A172 (cell line): ENCODE measurements at places on chromosomes 3 and 15. TPM values are rescaled to one million over a fixed set of nuclear protein-coding genes. Genes with fewer than 3 reads are reported as not detected.

The AHSG gene
- total RNA-seq = not detected in 2 replicates

The CDHR4 gene
- total RNA-seq = not detected in 2 replicates

The ISLR gene
- total RNA-seq = 0.41 and 0.53 TPM in 2 replicates

The ACAD9 gene
- 67.2 and 73.8 TPM in 2 replicates for total RNA-seq

The FAM107A gene
- not detected in 2 replicates for total RNA-seq

The SAMMSON gene
- total RNA-seq = 0.12 and 0.84 TPM in 2 replicates

DNA sequence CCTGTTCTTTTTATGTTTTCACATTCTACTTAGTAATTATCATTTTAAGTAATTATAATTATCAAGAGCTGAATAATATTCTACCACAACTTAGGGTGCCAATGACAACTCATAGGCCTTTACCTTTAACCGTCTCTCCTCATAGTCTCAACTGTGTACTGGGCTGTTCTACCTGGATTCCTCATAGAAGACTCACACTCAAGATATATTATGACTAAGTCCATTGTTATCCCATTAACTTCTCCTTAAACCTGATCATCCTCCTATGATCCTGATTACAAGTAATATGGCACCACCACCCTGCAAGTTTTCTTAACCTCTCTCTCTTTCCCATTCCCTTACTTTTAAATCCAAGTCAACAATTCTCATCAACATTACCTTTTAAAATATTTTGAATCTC, 285.9 kb upstream of the VEPH1 start:
- DNase-seq = peak; percentile 37

DNA sequence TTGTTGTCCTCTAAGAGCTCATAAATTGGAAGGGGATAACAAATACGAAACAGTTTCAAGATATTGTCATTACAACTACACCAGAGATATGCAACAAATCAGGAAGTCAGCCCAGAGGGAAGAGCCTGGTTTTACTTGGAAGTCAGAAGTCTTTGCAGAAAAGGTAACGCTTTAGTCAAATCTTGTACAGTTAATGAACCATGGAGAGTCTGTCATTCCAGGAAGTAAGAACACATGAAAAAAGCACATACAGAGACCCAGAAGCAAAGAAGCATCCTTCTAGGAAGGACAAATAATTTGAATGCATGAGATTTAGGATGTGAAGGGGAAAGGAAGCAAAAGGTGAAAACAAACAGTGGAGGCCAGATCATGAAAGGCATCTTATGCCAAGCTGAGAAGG, 19.6 kb downstream of the DYNC1LI1 start:
- no peak for DNase-seq

- no peak for DNase-seq
Observed at GRCh38 chr3:39385456-39386090, 2.4 kb downstream of the SLC25A38 start.

GRCh38 chr3:128488991-128489673, 3.9 kb downstream of the GATA2 start:
- no peak for DNase-seq

- DNase-seq = no peak
Observed at GRCh38 chr3:175046601-175047000, 187.5 kb downstream of the NAALADL2 start.

- DNase-seq = peak; percentile 44
Observed at GRCh38 chr3:114290911-114291901, 2.6 kb upstream of the TIGIT start.

DNA sequence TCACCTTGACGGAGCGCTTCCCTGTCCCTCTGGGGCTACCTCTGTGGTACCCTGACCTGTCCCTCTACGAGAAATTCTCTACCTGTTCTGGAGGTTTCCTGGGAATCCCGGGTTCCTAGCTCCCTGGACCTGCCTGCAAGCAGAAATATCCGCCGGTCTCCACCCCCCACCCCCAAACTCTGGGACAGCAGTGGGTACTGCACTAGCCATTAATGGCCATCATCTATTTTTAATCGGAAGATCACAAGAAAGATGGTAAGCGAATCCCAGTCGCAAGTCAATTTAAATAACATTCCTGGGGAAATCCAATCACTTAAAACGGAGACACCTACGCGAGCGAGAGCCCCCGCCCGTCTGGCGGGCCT, 429 bp upstream of the C3orf80 start:
- DNase-seq = no peak

GRCh38 chr15:78570710-78571109, 5.4 kb downstream of the CHRNA5 start:
- DNase-seq = no peak

DNA sequence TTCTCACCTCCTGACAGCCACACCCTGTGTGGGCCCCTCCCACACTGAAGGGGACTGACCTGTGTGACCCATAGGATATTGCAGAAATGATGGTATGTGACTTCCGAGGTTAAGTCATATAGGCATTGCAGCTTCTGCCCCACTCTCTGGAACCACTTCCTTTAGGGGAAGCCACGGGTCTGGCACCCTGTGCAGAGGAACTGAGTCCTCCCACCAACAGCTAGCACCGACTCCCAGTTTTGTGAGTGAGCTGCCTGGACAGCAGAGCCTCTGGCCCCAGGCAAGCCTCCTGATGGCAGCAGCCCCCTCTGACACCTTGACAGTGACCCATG, 24.6 kb upstream of the SLC6A6 start:
- no peak for DNase-seq

- DNase-seq = peak; percentile 85
Observed at GRCh38 chr3:112671930-112672715, 31.2 kb upstream of the CCDC80 start.

DNA sequence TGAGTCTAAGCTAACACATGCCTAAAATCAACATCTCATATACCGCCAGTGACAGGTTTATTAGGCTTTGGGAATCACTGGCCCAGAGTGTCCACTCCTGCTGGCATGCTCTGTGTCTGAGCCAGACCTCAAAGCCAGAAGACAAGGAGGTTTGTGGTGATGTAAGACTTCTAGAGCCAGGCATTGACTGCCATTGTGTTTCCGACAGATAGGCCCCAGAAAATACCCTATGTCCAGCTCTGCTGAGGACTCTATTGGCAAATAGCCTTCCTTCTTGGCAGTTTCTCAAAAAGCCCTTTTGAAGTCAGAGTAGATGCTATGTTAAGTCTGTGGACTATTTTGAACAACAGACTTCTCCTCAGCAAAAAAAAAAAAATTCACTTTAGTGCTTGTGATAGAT, 181.9 kb upstream of the UBE2E1 start:
- DNase-seq = no peak

DNA sequence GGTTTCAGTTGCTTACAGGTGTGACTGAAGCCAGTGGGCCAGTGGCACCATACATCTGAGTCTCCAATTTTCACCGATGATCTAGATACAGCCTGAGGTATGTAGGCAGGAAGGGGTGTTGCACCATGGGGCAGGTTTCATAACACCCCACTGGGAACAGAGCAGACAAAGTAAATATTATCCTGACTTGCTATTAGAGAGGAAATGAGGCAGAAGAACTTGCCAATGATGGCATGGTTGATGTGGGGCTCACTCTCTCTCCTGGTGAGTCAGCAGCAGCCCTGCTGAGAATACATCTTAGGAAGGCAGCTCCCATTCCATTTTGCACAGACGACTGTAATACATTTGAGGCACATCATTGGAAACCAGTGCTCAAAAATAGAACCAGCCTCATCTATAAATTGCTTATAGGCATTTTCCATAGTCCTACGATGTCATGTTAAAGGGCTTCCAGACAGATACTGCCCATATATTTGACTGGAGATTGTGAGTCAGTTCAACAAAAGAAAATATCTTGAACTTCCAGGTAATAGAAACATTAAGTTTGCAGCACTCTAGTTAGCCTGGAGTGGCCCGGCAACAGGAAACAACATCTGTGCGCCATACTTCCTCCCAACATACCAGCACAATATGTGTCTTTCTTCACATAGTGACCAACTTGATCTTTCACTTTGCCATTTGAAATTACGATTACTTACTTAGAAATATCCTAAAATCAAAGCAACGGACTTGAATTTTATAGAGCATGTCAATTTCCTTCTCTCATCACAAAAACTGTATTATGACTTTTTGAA, 175.5 kb downstream of the NECTIN3 start:
- DNase-seq = peak; percentile 77

GRCh38 chr3:69145688-69146087, 23.3 kb upstream of the LMOD3 start:
- DNase-seq = no peak

GRCh38 chr3:17090280-17090983, 205.7 kb downstream of the PLCL2 start:
- DNase-seq = no peak

DNA sequence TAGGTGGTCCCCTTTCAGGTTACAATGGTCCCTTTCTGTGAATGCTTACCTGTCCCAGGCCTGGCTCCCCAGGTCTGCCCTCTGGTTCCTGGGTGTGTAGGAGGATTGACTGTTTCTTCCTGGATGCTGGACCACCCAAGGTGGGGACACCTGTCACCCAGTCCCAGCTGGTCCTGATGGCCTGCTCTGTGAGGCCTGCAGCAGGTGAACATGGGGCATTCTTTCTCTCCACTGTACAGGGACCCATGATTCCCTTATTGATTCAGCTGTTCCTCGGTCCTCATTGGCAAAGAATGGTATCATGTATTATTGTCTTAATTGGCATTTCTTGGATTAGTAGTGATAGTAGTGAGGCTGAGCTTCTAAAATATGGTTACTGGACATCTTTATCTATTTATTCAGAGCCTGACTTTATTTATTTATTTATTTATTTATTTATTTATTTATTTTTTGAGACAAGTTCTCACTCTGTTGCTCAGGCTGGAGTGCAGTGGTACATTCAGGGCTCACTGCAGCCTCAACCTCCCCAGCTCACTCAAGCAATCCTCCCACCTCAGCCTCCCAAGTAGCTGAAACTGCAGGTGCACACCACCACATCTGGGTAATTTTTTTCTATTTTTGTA, 8.8 kb upstream of the DNAJA4 start:
- DNase-seq = no peak

DNA sequence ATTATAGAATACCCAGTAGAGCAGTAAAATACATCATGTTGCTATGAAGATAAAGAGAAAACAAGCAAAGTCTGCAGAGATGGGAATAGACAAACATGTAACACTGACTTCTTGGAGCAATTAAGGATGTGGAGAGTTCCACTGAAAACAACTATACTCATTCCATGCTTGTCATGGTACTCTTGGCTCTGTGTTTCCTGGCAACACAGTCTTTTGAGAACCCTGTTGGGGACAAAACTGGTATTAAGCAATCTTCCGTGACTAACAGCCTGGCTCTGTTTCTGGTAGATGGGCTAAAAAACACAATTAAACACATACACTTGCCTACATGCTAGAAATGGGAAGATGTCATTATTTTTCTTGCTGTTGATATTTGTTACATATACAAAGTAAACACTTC, 1212.3 kb upstream of the GBE1 start:
- DNase-seq = no peak

- no peak for DNase-seq
Observed at GRCh38 chr3:159821736-159822135, 166.9 kb upstream of the IL12A start.

- DNase-seq = peak; percentile 97
Observed at GRCh38 chr3:116005404-116005803, 382.1 kb downstream of the GAP43 start.

DNA sequence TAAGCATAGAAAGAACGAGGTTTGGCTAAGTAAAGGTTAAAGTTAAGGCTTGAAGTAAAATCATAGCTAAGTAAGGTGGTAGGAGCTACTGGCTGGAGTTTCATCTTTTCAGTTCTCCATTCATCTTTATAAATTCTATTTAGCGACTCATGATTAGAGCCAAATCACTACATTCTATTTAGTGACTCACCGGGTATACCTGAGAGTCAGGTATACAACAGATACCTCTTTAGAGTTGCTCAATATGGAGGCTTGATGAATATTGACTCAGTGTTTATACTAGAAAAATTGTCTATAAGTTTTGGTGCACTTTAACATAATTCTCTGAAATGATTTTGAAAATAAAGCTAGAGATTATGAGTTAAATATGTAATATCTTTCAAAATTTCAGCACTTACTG, 328.8 kb upstream of the GRM7 start:
- no peak for DNase-seq

DNA sequence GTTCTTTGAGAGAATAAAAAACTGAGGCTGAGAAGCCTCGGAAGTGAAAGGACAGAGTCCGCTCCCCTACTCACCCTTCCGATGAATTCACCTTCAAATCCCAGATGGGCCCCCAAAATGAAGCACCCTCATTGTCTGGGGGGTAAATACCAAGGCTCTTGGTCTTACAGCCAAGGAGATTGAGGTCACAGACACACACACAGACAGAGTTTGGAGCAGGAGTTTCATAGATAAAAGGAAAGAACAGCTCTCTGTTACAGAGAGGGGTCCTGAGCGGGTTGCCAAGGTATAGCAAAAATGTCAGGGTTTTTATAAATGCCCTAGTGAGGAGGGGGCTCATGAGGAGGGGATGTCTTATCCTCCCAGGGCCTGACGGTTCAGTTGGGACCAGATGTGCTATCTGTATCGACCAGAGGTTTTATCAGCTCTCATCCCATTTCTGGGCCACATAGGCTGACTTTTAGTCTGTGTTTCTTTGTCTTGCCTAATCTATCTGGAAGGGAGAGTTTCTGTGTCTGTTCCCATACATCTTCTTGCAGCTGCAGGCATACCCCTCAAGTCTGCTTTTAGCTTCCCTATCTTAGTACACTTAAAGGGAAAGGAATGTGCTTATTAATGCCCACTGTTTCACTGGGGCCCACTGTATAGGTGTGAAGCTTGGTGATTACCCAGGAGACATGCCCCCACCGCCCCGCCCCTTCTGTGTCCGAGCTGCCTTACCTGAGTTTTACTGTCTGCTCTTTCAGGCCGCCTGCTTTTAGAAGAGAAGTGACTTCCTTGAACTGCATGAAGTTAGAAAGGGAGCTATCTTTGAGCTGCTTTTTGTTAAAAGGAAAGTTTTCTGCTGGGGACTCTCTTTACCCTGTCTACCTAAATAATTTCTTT, 66.8 kb upstream of the ATP11B start:
- DNase-seq = no peak

GRCh38 chr3:105876780-105877327, 8.0 kb upstream of the CBLB start:
- no peak for DNase-seq

GRCh38 chr15:51266656-51267050, 71.7 kb downstream of the CYP19A1 start:
- DNase-seq = no peak

- no peak for DNase-seq
Observed at GRCh38 chr3:47385796-47386195, 5.0 kb downstream of the PTPN23 start.

DNA sequence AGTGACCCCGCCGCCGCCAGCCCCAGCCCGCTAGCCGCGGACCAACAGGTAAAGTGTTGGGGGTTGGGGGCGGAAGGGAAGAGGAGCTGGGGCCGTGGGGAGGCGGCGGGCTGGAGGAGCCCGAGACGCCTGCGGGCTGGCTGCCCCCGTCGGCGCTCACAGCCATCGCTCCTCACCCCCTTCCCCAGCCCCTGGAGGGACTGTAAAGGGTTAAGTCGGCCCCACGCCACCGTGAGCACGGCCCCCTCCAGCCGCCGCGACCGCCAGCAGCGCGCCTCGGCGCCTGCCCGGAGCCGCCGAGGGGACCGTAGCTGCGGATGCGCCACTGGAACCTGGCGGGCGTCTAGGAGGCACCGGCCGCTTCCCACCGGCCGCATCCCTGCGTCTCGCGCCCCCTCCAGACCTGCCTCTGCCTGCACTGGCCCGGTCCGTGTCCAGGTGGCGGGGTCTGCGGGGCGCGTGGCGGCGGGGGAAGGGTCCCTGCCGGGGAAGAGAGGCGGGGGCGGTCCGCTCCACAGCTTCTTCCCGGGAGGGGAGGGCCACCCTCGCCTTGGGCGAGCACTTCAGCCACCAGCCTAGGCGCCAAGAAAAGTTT, 522 bp downstream of the MED12L start:
- DNase-seq = no peak
